NCI-H524 treated with DMSO at 0.1 percent for 48 hours (cell line): ENCODE measurements at places on chromosomes 5 and 9.
A peak's percentile ranks its signal among the peaks of the same experiment; 100 is the strongest.

DNA sequence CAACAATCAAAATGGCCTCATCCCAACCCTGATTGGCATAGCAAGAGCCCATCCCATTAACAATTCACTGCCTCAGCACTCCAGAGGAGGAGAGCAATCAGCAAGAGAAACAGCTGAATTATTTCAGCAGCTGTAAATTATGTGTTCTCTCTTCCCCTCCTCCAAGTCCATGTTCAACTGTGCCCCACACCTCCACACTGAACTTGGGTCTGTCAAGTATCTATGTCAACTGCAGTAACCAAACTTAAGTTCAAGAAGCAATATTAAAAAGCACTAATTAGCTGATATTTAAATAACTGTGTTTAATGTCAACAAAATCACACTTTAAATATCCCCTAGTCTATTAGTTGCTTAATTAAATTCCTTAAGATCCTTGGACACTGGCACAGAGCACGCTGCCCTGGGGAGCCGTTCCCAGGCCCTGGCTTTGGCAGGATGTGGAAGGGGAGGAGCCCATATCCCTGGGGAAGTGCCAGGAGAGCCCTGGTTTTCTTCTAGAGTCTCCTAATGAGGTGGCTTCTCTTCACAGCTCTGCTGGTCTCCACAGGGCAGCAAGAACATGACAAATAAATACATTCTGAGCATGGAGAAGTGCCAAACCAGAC lies 50.6 kb downstream of the SIL1 start:
- DNase-seq: no peak

DNA sequence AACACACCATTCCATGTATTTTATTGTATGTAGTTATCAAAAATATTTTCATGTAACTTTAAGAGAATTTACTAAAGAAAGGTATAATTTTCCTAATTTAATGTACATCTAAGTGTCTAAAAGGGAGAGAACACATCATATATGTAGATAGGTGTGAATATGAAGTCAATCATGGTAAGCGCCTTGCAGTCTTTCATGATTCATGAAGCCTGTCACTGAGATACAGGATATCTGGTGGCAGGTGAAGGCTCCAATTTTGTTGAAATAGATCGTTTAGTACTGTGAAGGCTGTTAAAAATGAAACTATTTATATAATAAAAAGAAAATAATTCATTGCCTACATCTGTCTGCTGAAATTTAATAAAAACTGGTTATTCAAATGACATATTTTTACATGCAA lies 15.5 kb upstream of the RGMB start:
- DNase-seq: no peak

- no peak for DNase-seq
These were observed 45.6 kb downstream of the FOXI1 start for GRCh38 chr5:170151097-170151831.

DNA sequence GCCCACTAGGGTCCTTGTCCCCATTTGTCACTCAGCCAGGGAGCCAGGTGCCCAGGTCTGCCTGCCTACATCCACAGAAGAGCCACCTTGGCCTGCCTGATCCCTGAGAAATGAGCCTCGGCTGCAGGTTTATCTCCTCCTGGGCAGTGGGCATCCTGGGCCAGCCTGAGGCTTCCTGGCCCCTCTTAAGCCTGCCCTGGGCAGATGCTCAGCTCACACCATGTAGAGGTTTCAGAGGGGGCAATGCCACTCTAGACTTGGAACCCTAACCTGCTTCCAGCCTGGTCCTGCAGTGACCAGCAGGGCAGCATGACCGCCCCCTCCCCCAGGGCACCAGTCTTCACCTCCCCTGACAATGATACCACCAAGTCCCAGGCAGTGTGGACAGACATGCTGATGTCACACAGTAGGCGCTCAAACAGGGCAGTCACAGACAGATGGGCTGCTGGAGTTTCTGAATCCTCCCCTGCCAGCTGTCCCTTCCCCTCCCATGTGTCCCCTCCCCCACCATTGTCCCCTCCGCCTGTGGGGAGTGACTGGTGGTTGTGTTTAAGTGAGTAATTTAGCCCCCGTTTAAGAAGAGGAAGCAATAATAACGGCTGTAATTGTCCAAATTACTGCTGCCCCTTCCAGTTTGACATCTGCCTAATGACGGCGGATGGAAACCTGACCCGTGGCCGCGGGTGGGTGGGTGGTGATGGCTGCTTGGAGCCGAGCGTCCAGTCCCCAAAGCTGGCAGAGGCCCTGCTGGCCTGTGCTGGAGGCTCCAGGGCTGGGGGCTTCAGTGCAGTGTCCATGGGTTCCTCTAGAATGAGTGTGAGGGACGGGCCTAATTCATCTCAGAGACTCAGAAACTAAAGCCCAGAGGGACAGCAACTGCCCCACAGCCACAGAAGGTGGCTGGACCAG lies 147.7 kb downstream of the BARX1 start:
- DNase-seq: peak; percentile 71

- no peak for DNase-seq
These were observed 44.9 kb downstream of the GALNT12 start for GRCh38 chr9:98852460-98852734.

DNA sequence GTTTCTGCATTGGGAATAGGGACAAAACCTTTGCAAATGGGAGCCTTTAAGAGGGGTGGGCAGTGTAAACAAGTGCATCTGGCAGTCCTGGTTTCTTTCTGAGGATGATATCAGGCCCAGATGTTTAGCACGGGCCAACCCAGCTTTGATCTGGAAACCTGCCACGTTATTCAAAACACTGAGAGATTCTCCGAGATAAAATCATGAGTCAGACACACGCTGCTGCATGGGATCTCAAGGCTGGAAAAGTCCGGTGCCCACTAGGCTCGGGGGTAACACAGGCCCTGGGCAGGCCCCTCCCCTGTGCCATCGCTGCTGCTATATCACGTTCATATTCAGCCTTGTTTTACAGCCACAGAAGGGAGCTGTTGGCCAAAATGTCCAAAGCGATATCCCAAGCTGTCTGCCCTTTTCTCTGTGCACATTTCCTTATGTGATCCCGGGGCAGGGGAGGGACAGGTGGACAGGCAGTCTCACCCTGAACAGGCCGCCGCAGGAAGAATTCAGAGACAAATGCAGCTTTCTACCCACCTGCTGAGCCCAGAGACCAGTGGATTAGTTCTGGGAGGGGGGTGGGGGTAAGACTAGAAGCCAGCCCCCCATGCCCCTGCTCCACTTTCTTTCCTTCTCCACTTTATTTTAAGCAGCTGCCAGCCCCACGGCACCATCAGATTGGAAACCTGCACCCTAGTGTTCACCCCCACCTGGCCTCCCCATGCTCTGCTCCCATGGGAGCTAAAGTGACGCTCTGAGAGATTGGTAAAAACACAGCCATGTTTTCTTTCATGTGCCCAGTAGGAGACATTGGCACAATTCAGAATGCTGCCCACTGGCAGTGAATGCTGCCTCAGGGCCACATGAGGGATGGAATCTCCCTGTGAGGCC lies 63.1 kb downstream of the TMOD1 start:
- DNase-seq: no peak

- no peak for DNase-seq
These were observed 207.7 kb downstream of the PIK3R1 start for GRCh38 chr5:68423154-68423811.

DNA sequence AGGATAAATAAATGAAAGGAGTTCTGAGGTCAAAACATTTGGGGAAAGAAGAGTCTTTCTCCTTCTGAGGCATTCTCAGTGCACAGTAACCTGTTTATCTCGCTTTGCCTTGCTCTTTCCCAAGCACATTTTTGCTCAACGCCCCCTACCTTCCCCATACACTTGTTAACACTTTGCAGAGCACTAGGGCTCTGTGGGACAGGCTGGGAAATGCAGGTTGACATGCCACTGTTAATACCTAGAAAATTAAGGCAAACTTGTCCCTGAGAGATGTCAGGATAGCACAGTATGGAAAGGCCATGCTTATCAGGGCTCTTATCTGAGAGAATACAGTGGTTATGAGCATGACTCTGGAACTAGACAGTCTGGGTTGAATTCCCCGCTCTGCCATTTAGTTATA lies 152.0 kb downstream of the DOCK8 start:
- no peak for DNase-seq

- no peak for DNase-seq
These were observed at the start of gene TMEM252 for GRCh38 chr9:68540712-68541535. TMEM252 (minus strand) TSS chr9:68540883; CDS start chr9:68540814, 69 bp downstream.

GRCh38 chr5:28421141-28421540 lies 1382.8 kb upstream of the CDH9 start:
- DNase-seq: no peak

- DNase-seq: no peak
These were observed 142.2 kb downstream of the PLCXD3 start for GRCh38 chr5:41368158-41368557.

DNA sequence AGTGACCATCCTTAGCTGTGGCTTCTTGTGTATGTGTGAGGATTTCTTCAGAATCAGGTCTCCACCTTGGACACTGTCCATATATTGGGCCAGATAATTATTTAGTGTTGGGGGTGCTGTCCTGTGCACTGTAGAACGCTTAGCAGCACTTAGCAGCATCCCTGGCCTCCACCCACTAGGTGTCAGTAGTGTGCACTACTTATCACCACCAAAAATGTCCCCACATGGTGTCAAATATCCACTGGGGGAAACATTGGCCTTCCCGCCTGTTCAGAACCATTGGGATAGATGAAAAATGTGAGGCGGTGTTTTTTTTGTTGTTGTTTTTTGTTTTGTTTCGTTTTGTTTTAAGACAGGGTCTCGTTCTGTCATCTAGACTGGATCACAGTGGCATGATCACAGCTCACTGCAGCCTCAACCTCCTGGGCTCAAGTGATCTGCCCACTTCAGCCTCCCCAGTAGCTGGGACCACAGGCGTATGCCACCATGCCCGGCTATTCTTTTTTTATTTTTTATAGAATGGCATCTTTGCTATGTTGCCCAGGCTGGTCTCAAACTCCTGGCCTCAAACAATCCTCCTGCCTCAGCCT lies 67.7 kb downstream of the TENT4A start:
- peak; percentile 6 for DNase-seq

DNA sequence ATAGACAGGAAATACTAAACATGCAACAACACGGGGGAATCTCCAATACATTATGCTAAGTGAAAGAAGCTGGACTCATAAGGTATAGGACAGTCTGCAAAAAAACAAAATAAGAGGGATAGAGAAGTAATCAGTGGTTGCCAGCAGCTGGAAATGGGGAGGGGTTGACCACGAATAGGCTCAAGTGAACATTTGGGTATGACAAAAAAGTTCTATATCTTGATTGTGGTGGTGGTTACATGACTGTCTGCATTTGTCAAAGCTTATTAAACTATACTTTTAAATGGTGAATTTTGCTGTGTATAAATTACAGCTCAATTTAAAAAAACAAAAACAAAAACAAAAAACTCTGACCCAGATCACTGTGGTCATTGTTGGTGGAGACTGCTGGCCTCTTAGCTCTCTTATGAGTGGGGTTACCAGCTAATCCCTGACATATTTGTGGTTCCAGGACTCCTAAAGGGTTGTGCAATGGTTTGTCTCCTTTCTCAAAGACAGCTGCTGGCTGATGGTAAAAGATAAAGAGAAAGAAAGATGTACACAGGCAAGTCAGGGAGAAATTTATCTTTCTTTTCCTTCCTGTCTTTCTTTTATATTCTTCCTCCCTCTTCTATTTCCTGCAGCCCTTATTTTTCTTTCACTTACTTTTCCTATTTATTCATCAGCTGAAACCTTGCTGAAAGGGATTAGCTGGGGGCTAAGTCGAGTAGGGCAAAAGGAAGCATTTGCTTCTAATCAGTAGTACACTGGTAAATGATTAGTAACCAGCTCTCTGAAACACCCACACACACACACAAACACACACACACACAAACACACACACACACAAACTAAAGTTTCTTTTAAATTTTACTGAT lies 42.6 kb upstream of the APC start:
- no peak for DNase-seq

DNA sequence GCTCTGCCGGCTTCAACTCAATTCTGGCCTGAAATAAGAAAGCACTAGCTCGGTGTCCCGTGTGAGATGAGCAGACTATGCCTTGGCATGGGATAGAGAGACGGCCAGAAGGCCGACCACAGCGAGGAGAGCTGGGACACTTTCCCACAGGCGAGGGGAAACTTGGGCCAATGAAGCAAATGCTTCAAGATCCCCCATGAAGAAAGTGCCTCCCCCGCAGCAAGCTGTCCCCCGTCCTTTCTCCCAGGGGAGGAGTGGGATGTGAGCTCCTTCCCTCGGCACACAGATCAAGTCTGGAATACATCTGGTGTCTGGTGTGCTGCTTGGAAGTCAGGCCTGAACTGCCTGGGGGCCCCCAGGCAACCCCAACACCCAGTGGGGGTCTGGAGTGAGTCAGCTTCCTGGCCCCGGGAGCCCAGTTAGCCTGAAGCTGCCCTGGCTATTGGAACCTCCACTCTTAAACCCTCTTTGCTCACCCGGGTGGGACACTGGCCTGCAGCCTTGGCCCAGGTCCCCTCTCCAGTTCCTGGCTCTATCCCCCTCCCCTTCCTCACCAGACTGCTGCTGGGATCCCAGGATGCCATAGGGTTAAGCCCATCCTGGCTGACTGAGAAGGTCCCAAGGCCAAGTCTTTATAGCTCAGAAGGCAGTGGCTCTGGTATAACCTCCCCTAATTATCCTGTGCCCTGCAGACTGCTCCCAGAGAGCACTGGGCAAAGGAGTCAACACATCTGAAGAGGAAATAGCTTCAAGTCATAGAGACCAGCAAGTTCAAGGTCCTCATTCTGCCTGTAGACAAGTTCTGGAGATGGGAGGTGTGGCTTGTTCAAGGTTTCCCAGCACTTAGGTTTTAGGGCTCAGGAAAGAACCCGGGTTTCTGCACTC lies 205.3 kb downstream of the TTLL11 start:
- no peak for DNase-seq

DNA sequence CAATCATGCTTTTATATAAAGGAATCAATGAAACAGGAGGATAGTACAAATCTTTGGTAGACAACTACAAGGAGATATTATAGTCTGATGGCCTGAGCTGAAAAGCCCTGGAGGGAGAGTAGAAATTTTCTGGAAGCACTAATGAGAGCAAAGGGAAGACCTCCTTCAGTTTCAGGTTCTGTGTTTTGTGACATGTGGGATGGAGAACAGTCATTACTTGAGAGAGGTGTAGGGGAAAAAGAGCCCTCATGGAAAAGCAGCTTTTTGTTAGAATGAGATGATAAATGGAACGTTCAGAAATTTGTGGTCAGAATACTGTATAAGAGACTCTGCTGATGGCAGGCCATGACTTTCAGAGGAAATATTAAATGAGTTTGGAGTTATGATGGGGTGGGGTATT lies 360.6 kb upstream of the MEF2C start:
- DNase-seq: no peak
